ENCODE measurements at places on chromosomes 2 and 18.

DNA sequence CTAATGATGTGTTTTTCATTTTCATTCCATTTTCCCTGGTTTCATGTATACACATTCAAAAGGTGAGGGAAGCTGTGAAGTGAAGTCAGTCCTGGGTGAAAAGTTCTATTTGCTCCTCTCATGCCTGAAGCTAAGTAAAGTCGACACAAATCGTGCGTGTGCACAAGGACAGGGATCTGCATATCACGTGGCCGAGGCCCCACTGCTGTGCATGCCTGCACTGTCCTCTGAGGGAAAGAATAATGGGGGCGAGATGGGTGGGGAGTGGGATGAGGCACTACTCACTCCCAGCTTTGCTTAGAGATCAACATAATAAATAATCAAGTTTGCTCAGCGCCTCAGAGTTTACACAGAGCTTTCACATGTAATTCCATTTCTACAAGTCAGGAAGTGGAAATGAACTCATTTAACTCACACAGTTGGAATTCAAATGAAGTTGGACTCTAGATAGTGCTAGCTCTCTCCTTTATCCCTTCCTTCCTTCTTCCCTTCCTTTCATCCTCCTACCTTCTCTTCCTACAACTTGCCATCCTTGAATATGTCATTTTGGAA is 5.1 kb upstream of the PTPRM start:
- DNase-seq, result no peak

DNA sequence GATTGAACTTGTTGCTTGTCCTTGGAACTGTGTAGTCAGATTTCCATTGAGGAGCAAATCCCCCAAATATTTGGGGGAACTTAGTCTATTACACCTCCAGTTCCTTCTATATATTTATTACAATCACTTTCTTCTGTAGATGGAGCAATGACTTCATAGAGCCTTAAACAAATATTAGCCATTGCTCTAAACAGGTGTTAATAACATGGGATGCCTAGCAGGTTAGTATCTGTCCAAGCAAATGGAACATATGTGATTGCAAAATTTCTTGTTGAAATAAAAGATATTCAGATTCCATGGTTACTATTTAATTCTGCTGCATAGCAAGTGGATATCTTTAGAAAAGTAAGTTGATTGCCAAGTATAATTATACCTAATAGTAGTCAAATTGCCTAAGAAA is 207.6 kb upstream of the NABP1 start:
- no peak for DNase-seq

- DNase-seq, result no peak
These were observed 1.6 kb downstream of the KCNJ3 start for GRCh38 chr2:154700136-154700535.

DNA sequence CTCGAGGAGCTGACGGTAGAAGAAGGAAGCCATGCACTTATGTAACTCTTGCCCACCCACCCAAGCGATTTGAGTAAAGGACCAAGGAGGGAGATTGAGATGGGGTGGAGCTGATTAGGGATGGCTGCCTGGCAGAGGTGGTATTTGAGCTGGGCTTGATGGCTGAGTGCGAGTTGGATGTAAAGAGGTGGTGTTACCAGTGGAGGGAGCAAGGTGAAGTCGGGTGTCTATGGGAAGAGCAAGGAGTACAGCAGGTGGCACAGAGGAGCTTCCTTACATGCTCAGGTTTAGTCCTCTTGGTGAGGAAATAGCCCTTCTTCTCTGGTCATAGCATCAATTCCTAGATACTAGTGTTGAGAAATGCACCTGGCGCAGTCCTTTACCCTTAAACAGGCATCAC is 294.2 kb upstream of the SKOR2 start:
- no peak for DNase-seq

- DNase-seq, result no peak
These were observed 3.2 kb downstream of the BOD1L2 start for GRCh38 chr18:57150081-57150480.

DNA sequence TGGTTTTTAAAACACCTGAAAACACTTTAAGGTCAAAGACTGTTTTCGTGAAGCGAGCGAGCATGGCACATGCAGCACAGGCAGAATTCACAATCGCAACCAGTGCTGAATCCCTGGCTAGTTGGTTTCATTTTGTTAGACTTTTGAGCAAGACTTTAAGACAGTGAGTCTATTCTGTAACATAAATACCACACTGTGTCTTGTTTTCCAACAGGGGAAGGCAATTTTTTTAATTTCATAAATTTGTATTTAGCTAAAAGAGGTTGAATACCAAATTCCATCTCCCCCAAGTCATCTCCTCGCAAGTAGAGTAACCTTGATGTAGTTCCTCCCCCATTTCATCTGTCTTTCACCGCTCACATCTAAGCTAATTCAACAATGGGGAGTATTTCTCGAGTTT is 1.4 kb downstream of the CERKL start:
- no peak for DNase-seq

GRCh38 chr2:74498500-74499266 is 720 bp downstream of the LBX2 start:
- DNase-seq, result no peak

GRCh38 chr2:128633501-128633900 is 314.8 kb upstream of the HS6ST1 start:
- no peak for DNase-seq

- DNase-seq, result no peak
These were observed 325.3 kb upstream of the SMIM21 start for GRCh38 chr18:75752740-75753263.

DNA sequence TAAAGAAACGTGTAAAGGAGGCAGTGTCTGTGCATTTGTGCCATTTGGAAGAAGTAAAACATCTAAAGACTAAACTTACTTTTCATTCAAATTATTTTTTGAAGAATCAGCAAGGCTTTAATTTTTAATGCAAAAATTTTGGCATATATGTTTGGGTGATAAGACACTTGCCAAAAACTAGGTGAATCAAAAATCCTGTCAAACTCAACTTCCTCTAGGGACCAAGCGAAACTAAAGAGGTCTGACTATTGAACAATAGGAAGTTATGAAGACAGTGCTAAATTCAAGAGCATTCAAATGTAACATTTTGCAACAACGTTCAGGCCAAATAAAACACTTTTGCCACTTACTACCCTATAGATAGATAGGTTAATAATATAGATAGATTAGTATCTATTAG is 306.1 kb downstream of the NOL4 start:
- DNase-seq, result no peak

DNA sequence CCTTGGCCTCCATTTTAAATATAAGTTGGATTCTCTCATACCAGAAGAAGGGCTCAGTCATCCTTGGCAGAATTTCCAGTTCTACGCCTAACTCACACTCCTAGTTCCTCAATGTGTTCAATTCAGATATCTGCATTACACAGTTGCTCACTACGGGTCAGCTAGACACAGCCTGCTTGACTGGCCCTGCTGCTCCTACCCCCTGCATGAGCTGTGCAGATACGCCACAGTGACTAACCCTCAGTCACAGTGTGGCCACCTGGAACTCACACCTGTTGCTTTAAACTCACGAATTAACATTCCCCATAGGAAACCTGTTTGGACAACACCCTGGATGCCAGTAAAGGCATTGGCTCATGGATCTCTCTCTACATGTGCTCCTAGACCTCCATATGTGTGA is 429.6 kb downstream of the NCKAP5 start:
- no peak for DNase-seq

GRCh38 chr18:31876707-31877106 is 66.2 kb downstream of the TRAPPC8 start:
- DNase-seq, result no peak

GRCh38 chr2:1660656-1661640 is 83.4 kb downstream of the PXDN start:
- DNase-seq, result no peak

DNA sequence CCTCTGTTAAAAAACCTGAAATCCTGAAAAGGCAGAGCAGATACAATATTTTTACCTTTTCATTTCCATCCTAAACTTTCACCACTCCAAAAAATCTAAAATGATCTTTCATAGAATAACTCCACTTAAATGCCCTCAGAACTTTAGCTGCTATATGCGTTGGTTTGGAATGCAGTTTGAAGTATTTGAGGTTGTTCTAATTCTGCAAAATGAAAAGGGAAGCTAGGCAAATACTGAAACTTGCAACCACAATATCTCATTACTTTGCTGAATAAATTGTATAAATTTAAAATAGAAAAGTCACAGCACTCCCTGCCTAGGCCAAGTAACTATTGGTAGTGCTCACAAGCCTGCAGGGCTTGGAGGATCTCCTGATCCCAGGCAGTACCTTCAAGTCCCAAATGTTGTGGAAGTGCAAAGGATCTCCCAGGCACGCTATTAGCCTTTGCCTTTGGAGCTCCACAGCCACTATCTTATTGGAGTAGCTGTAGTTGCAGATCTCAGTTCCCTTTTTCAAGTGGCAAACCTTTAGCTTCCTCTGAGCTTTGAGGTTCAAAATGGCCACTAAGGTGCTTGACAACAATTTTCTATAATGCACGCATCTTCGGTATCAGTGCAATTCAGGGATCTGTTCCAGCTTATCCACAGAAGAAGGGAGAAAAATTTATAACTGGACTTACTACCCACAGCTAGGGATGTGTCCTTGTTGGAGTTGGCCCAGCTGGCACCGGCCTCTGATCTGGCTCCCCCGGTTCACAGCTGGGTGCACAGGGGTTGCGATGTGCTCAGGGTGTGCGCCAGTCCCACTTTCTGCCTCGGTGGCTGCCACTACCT is 43.4 kb upstream of the ANKRD62 start:
- no peak for DNase-seq

DNA sequence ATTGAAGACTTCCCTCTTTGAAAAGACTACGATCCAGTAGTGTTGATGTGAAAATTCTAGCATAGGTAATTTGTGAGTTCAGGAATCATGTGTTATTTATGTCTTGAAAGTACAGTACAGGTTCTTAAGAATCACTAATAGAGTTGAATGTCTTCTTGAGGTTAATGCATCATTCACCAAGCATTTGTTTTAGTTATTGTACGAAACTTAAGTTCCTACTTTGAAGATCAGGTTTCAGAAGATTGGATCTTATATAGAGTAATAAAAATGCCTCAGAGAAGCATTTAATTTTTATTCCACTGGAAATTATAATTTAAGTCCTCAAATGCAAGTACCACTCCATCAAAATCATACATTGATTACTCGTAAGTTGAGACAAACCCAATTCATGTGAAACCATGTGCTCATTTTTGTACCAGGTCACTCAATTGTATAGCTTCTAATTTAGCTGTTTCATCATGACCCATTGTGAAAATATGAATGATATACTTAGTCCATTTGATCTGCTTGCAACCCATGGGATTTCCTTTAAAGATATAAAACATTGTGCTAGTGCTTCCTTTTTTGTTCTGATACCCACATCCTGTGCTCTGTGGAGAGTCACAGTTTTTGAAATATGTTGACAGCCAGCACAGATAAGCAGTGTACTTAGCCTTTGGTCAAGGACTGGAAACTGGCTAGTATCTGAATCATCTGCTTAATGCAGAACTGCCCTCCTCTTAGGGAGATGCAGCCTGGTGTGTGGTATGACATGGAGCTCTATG is 22.5 kb upstream of the RAB27B start:
- no peak for DNase-seq

DNA sequence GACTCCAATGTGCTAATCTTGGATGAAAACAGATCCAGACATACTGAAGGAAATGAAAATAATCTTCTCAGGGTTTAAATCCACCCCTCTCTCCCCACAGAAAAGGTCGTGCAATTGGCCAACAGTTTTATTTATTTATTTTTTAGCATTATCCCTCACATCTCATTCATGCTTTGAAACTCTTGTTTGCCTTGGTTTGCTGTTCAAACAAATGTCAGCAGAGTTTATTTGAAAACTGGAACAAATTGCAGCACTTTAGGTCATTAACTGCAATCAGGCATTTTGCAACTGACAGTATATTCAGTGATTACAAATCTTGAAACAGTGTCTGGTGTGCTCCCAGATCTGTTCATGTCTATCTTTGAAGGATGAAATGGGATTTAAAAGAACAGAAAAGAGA is 220.6 kb downstream of the SLC4A10 start:
- DNase-seq, result no peak

DNA sequence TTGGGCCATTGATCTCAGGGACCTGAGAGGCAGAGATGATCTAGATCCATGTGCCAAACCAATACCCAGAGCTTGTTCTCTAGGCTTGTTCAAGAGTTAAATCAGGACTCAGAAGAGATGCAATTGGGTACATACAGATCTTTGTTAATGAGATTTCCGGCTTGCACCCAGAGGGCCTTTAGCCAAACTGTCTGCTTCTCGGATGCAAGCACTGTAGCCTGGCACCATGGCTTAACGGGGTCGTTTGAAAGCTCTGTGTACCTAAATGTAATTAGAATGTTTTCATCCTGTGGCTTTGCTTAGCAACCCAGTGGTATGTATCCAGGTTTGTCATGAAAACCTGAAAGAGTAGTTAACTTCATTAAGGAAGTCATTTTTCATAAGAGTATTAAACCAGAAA is 94.2 kb downstream of the TPGS2 start:
- no peak for DNase-seq

GRCh38 chr18:12410081-12410481 is 2.4 kb downstream of the PRELID3A start:
- DNase-seq, result no peak

- no peak for DNase-seq
These were observed 41.9 kb downstream of the TACR1 start for GRCh38 chr2:75157435-75157834.

- no peak for DNase-seq
These were observed 307.6 kb downstream of the RIT2 start for GRCh38 chr18:42807887-42808286.

- no peak for DNase-seq
These were observed 99.4 kb upstream of the PID1 start for GRCh38 chr2:229370509-229370908.

DNA sequence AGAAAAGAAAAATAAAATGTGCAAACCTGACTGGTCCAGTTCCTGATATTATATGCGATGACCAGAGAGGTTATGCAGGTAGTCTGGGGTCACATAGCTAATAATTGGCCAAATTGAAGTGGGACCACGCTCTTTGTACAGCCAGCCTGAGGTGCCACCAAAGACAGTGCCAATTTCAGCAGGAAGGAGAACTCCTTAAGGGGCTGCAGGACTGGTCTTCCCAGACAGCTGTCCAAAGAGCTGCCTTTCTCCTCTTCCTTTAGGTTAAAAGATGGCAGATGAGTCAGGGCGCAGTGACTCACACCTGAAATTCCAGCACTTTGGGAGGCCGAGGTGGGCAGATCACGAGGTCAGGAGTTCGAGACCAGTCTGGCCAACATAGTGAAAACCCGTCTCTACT is 95.5 kb downstream of the ACKR3 start:
- no peak for DNase-seq

- no peak for DNase-seq
These were observed 9.6 kb upstream of the LRP1B start for GRCh38 chr2:142140434-142140845.

Measured in anterior cingulate cortex (tissue), 58 donors.